ENCODE measurements at places on chromosomes 5 and 9. TPM values are rescaled to one million over a fixed set of nuclear protein-coding genes. Genes with fewer than 3 reads are reported as not detected.
A peak's percentile ranks its signal among the peaks of the same experiment; 100 is the strongest.

The SERINC5 gene
- total RNA-seq, result 11.8 TPM

The KCNIP1 gene
- not detected for total RNA-seq

GRCh38 chr5:155947394-155948062 lies 379.4 kb upstream of the SGCD start:
- DNase-seq, result peak; percentile 15

GRCh38 chr9:136848393-136849037 lies 694 bp upstream of the PHPT1 start:
- DNase-seq, result peak; percentile 70

GRCh38 chr5:160242145-160242544 lies 12.8 kb downstream of the FABP6 start:
- DNase-seq, result peak; percentile 11

GRCh38 chr9:6667633-6668280 lies 22.2 kb upstream of the GLDC start:
- peak; percentile 41 for DNase-seq
